ENCODE measurements at places on chromosomes 3 and 15.

DNA sequence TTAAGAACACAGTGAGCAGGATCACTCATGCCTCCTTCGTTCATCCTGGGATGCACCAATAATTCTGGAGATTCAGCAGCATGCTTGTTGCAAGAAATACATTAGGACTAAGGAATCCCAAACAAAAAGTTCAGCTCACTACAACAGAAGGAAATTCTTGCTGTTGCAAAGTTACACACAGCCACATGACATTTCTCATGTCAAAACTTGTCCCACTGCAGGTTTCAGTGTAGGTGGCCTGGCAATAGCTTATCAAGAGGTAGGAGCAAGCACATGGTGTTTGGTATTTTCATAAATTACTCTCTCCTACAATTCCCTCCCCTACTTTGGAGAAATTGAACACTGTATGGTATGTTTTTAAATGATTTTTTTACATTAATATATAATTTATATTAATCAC, 399.6 kb upstream of the EPHA3 start:
- no peak for DNase-seq

DNA sequence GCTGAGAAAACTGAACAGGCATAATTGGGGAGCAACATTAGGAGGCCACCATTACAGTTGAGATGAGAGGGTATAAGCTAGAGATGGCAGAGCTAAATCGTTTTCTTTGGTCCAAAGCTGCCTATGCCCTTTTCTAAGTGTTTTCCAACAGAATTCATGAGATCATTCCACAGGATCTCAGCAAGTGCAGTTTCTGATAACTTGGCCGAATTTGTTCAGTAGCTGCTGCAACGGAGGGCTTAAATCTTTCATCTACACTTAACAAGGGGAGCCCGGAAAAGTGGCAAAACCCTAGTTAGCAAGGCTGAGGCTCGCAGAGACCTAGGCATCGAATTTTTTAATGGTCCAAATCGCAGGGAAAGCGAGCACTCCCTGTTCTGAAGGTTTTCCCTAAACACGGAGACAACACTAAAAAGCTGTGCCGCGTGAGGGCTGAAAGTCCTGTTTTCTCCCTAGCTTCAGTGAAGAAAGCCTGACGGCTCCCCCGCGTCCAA, 531 bp upstream of the BLOC1S6 start:
- no peak for DNase-seq

GRCh38 chr3:79872483-79872882, 104.7 kb upstream of the ROBO1 start:
- no peak for DNase-seq

DNA sequence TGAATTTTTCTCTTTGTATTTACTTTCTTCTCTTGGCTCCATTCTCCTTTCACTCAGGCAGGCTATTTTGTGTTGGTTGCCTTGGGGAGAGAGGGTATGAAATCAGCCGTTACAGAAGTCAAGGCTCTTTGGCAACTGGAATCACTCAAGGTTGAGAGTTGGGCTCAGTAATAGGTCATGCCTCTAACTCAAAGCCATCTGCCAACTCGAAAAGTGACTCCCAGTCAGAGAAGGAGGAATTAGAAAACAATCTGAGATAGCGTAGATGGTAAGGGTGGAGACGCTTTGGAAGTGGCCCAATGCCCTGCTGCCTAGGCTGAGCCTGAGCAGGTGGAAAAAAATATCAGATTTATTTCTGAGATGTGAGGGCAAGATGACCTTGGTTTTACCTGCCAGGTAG, 205.7 kb upstream of the ST8SIA2 start:
- no peak for DNase-seq

DNA sequence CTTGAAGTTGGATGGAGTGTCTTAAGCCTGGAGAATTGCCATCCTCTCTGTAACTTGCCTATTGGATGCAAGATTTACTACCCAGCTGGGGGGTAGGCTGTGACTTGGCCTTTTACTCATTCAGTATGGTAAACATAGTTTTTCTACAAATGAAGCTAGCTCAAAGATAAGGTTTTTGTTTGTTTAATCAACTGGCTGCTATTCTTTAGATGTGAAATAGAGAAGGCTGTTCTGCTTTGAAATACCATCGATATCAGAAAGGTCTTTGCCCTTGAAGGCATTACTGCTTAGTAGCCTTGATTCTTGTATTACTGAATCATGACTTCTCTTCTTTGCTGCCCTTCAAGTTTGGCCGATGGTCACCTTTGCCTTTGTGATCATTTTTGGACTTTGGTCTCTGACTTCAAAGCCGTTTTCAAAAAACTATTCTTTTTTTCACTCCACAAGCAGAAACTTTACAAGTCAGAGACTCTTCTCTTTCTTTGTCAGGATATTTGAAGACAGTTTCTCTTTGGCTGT, 83.1 kb downstream of the GAP43 start:
- DNase-seq: no peak

DNA sequence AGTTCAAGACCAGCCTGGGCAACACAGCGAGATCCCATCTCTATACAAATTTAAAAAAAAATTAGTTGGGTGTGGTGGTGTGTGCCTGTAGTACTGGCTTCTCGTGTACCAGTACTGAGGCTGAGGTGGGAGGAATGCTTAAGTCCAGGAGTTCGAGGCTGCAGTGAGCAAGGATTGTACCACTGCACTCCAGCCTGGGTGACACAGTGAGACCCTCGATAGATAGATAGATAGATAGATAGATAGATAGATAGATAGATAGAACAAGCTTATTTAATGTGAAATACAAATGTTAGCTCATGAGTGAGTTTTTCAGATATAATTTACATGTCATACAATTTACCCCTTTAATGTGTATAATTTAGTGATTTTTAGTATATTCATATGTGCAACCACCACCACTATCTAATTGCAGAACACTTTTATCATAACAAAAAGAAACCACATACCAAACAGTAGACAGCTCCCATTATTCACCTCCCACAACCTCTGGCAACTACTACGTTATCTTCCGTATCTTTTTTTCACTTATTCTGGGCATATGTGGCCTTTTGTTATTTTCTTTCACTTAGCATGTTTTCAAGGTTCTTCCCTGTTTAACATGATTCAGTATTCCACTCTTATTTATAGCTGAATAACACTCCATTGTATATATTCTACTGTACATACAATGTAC, 13.1 kb upstream of the PRRT3 start:
- DNase-seq: no peak

DNA sequence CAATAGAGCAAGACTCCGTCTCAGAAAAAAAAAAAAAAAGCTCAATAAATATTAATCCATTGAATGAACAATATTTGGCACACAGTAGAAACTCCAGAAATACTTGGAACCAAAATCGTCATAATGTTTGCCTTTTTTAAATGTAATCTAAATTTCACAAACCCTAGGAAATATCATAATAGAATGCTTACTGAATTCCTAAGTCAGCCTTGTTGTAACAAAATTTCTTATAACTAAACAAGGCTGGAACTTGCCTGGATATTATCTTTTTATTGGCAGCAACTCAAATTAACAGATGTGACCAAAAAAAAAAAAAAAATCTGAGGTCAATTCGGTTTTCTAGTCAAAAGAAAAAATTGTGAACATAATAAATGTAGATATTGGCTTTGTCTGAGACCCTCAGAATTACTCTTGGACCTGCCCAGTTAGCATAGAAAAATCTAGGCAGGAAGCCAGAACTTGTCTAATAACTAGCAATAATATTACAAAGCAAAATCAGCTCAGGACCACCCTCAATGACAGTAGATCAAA, 33.3 kb downstream of the GABPB1 start:
- no peak for DNase-seq

DNA sequence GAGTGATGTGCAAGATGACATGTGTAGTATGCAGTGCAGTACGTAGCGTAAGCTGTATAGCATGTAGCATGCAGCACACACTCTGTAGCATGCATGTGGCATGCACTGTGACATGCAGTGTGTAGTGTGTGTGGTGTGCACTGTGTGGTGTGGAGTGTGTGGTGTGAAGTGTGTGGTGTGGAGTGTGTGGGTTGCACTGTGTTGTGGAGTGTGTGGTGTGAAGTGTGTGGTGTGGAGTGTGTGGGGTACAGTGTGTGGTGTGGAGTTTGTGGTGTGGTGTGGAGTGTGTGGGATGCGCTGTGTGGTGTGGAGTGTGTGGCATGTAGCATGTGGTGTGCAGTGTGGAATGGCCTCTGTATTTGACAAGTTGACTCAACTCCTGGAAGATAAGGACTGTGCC, 39.2 kb downstream of the ROPN1B start:
- DNase-seq: no peak

DNA sequence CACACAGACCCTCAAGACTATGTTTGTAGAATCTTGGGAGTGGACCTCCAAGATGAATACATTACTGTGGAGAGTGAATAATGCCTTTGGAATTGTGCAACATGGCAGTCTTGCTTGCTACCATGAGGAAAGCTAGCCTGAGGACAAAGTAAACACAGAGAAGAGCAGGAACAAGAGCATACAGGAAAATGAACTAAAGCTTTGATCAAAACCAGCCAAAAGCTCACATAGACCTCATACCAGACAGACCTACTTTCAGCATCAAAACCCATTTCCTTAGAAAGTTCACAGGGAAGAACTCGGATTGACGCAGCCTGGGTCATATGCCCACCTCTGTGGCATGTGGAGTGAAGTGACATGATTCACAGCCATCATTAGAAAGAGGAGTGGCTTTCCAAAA, 3.3 kb upstream of the RAB8B start:
- DNase-seq: no peak

DNA sequence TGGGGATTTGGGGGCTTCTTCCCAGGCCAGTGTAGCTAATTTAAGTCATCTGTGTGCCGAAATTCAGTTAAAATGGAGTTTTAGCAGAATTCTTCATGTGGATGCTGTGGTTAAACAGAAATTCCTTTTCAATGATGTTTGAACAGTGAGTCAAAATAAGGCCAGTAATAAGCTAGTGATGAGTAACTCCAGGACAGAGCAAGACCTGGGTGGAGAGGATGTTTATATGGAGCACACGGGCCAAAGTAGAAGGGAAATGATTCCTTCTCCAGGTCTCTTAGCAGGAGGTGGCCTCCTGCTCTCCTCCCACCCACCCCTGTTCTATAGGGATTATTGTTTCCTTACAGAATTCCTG, 31.9 kb upstream of the UACA start:
- DNase-seq: no peak

GRCh38 chr15:57296473-57297162, 79.7 kb upstream of the CGNL1 start:
- no peak for DNase-seq

DNA sequence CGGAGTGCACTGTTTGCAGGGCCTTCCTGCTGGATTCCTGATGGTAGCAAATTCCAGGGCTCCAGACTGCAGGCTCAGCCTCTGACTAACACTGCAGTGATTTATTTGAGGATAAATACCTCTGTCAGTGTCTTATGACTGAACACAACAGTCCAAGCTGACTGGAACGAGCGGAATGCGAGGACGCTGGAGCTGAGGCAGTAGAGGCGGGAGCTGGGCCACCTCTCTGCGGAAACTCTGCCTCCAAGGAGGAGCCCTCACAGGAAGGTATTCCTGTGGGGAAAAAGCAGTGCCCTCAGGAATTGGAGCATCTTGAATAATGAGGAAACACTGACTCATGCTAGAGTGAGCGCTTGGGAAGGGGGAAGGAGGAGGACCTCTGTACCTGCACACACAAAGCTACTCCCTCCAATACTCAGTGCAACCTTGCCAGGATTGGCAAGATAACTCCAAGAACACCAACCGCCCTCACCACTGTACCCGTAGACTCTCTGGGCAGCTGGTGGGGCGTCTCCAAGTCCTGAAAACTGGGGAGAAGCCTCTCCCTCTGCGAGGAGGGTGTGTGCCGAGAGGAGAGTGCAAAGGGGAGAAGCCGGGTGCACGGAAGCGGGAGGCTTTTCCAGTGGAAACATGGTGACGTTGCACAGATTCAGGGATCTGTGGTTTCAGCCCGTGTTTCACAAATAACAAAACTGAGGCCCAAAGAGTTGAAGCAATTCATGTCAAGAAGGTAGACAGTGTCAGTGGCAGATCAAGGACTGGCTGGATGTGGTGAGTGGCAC, 43.0 kb downstream of the VGLL4 start:
- no peak for DNase-seq

DNA sequence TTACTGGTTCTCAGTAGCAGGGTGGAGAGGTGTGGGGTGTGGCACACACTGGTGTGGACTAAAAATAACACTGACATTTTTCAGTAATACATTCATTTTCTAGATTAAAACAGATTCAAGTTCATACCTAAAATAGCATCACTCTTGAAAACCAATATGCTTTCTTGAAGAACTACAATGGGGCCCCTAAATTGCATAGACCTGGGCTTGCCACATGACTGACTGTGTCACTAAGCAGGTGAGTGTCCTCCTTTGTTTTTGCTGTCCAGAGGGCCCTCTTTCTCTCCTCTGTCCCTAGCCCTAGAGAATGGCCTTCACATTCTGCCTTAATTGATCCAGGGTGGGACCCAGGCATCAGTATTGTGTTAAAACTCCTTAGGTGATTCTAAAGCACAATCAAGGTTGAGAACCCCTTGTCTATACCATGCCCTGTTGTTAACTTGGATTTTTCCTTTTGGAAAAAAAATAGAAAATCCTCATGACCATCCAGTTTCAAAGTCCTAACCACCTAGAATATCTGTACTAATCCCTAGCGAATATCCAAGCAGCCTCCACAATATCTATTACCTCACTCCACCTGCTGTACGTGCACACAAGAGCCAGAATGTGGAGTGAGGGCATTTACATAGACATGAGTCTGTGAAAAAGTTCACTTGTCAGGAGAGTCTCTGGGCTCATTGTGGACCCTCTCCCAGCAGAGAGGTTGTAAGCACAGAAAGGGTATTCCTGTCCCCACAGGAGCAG, 18.7 kb upstream of the TMEM41A start:
- no peak for DNase-seq

DNA sequence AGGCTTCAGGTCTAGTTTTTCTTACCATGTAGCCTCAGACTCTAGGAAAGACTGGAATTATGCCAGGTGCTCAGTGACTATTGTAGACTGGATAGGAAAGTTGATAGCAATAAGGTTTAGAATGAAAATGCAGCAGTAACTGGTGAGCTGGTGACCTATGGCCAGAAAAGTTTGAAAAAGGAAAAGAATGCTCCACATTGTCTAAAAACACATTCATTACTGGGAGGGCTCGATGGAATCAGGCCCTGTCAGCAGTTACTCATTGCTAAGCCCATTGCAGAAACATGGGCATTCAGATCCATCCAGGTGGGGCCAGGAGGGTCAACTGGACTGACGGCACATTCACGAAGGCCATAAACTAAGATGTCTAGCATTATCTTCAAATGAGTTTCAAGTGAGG, 8.7 kb upstream of the MBNL1 start:
- DNase-seq: no peak

DNA sequence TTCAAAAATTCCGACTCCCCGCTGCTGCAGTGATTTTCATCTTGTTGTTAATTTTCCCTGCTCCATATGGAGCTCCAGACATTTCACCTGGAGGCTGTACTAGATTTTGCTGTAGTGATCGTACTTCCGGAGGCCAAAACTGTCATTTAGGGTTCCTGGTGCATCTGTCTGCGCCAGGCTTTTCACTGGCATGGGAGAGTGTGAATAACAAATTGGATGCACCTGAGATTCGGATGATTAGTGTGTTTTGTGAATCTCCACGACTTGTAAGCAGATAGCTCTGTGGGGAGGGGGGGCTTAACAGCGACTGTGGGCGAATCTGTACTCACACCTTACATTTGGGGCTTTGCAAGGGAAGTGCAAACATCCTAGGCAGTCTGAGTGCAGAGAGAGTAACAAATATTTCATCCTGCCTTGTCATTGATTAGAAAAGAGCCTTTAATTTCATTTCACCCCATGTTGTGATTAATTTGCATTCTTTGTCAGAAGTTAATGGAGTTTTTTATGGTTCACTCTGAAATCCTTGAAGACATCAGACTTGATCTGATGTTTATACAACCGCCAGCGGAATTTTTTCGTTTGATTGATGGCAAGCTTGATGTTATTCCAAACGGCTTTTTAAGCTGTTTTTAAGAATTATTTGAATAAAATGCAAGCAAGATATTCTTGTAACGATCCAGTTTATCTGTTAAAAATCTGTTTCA, 92.5 kb upstream of the SKOR1 start:
- no peak for DNase-seq
